Activated naive CD8-positive, alpha-beta T cell treated with anti-CD3 and anti-CD28 coated beads, Interleukin-2, amount 50 U/mL, for 16 hours (primary cell): ENCODE measurements at places on chromosomes 3 and 15.

DNA sequence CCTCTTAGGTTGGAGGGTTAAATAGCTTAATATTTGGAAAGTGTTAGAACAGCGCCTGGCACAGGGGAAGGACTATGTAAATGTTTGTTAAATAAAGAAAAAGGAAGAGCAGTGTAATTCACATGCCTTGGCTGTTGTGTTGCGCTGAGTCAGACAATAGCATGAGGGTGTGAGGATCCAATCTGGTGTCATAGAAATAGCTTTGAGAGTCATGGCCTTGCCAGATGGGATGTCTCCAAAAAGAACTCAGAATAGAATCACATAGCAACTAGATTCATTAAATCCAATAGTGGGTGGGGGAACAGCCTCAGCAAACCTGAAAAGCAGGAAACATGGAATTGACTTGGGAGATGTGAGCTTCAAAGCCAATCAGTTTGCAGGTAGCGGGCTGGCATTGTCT, 3.9 kb upstream of the RBSN start:
- no peak for DNase-seq

- no peak for DNase-seq
These were observed 71.9 kb downstream of the NR2F2 start for GRCh38 chr15:96402403-96402802.

GRCh38 chr3:191227541-191227940, 28.5 kb downstream of the OSTN start:
- no peak for DNase-seq

- no peak for DNase-seq
These were observed 224.1 kb upstream of the IL12A start for GRCh38 chr3:159764490-159765029.

- no peak for DNase-seq
These were observed 56.9 kb upstream of the FLNB start for GRCh38 chr3:57951066-57951882.

- DNase-seq, result no peak
These were observed at the start of gene RHCG for GRCh38 chr15:89496155-89497098. Gene RHCG, minus strand, starts transcription at chr15:89496583. Its CDS starts 39 bp downstream, at chr15:89496544.

DNA sequence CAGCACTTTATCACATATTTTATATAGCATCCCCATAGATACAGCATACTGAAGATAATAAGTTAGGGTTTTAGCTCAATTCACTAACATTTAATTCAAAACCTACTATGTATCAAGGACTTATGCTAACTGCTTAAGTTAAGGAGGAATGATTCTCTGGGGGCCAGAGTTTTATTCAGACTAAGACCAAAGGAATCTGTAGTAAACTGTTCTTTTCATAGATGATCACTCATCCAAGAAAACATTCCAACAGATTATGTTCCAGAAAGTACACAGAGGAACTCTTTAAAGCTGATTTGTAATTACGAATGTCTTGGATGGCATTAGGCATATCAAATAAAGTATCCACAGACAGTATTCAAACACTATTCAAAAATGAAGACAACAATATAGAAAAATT, 226.4 kb downstream of the SCAPER start:
- DNase-seq, result no peak

GRCh38 chr15:39820050-39820602, 37.5 kb upstream of the FSIP1 start:
- no peak for DNase-seq

- DNase-seq, result no peak
These were observed 82.2 kb downstream of the CADM2 start for GRCh38 chr3:85041001-85041400.

- DNase-seq, result no peak
These were observed 2.2 kb downstream of the AADAC start for GRCh38 chr3:151816091-151816604.

- DNase-seq, result no peak
These were observed 24.8 kb upstream of the RBMS3 start for GRCh38 chr3:29255854-29256696.

DNA sequence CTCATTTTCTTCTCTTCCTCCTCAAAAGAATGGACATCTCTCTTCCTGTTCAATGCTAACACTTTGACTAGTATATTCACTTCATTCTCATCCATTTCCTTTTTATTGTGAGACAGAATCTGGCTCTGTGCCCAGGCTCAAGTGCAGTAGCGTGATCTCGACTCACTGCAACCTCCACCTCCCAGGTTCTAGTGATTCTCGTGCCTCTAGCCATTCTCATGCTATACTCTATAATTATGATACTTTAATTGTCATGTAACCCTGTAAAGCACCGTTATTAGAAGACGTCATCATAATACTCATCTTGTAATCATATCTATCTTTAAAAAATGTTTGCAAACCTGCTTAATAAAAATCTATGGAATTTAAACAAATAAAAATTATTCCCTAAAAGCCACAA, 107.0 kb downstream of the SHOX2 start:
- no peak for DNase-seq

- DNase-seq, result no peak
These were observed 7.9 kb downstream of the HTR3D start for GRCh38 chr3:184039414-184039813.

- no peak for DNase-seq
These were observed 999 bp downstream of the ZNF280D start for GRCh38 chr15:56732135-56732885.

GRCh38 chr3:134617608-134618477, 33.0 kb downstream of the KY start:
- no peak for DNase-seq

DNA sequence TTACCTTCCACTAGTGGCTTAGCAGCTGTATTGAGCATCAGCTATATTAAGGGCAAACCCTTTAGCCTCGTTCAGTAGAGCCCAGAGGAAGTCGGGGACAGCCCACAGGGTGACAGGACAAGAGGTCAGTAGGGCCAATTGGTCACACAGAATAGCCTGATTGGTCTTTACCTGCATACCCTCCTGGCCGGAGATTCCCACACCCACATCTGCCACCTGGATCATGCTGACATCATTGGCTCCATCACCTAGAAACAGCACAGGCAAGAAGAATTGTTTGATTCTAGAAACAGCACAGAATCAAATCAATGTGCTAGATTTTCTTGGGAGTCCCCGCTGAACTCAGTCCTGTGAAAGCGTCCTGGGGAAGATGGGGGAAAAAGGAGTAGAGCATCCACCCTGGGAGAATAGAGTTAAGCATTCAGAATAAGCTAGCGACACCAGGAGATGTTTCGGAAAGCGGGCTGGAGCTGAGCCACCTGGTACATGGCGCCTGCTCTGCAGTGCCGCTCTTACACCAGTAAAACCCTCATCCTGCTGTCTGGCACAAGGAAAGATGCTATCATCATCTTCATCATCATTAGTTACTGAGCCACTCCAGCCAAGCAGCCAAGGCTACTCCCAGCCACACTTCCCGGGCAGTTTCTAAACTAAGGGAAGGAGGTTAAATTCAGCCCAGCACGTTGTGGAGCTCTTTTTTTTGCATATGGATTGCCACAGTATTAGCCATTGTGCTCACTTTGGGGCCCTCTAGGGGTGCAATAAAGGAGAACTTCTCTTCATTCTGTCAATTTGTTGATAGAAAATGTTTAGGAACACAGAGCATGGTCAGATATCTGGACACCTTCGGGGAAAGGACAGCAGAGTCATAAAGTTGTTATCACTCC, 171.3 kb downstream of the ATP10A start:
- no peak for DNase-seq
